ENCODE measurements at places on chromosomes 16 and 17.

DNA sequence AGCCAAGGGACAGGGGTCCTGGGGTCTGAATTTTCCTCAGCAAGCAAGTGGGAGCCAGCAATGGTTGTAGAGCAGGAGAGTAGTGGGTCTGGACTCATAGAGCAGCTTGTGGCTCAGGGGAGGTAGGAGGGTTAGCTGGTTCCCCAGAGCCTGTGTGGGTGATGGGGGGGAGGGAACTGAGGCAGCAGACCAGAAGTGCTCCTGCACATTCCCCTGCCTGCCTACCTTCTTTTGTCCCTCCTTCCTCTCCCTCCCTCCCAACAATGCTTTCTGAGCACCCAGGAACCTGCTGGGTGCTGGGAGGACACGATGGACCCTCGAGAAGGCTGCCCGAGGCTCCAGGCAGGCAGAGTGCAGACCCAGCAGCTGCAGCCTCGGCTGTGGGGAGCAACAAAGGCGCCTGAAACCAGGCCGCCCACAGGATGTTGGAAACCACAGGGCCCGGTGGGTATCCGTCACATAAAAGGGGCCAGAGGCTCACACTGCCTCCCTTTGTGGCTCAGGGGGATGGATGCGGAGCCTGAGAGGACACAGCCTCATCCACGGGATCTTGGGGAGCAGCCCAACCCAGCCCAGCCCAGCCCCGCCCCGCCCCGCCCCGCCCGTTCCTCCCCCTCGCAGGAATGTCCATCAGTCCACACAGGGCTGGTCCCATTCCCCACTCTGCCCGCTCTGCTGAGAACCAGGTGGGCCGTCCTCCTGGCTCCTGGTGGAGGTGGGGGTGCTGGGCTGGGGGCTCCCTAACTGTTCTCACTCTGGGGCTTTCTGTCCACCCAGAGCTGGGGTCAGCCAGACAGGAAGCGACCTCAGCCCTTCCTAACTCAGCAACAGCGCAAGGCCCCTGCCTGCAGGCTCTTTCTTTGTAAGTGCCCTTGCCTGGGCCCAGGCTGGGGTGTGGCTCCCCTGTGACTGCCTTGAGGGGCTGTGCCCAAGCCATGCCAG lies 1.7 kb upstream of the NLRC3 start:
- no peak for DNase-seq

GRCh38 chr17:78323826-78324390 lies 36.0 kb downstream of the SOCS3 start:
- no peak for DNase-seq

DNA sequence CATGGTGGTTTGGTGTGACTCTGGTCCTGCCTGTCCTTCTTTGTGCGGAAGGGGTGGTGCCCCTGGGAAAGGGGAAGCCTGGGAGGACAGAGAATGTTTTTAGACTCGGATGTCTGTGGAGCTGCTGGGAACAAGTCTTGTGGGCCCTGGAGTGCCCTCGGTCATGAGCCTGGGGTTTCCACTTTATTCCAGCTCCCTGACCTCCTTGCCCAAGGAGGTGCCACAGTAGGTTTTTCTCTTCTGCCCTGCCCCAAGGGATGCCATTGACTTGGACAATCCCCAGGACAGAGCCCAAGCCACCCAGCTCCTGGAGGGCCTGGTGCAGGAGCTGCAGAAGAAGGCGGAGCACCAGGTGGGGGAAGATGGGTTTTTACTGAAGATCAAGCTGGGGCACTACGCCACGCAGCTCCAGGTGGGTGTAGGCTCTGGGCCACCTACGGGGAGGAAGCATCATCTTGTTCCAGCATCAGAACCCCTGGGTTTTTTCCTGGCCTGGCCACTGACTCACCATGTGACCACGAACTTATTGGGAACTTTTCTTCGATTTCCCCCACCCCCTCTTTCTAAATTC lies 1.4 kb downstream of the STAT5A start:
- no peak for DNase-seq

DNA sequence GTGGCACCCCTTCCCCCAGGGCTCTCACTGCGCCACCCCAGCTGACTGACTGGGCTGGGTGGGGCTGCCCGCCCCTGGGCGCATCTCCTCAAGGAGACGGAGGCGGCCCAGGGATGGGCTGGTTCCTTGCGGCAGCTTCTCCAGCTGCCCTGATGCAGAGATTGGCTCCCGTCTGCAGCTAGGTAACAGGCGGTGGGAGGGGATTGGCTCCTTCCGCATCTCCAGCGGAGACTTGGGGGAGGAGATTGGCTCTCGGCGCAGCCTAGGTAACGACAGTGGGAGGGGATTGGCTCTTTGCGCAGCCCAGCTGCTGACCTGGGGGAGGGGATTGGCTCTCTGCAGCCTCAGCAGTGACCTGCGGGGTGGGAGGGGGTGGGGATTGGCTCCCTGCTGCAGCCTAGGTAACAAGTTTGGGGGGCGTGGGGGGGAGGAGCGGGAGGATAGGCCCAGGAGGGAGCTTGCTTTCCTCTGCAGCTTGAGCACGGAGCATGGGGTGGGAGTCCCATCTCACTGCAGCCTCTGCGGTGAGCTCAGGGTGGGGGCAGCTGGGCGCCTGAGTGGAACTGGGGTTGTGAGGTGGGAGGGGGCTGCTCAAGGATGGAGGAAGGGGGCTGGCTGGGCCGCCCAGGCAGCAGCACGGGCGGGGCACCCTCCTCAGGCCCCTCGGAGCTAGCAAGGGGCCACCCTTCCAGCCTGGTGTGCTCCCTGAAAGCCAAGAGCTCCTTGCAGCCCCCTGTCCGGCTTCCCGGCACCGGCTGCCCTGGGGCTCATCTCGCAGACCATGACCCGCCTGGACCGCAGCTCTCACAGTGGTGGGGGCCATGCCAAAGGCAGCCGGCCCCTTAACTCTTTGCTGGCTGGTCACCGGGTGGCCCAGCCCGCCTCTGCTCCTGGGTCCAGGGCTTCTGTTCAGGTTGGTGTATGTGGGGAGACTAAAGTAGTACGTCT lies 6.4 kb downstream of the NFE2L1 start:
- DNase-seq: peak; percentile 60

DNA sequence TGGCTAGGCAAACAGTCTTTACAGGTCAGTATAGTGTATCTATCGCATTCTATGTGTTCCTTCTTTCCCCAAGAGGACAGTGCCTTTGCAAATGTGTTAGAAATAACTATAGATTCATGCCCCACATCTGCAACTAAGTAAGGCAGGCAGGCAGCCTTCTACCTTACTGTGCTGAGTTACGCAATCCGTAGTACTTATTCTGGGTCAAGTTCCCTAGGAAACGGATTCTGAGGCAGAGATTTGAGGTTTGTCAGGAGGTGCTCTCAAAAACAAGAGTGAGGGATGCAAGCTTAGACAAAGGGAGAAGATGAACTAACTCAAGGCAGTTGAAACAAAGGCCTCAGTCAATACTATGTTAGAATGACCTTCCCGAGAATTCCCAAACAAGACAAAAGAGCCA lies 12.7 kb upstream of the ANKFY1 start:
- no peak for DNase-seq

- DNase-seq: no peak
Observed at GRCh38 chr16:72271699-72272240, 99.8 kb upstream of the PMFBP1 start.

GRCh38 chr16:27690608-27691007 lies 140.7 kb downstream of the KATNIP start:
- DNase-seq: no peak

DNA sequence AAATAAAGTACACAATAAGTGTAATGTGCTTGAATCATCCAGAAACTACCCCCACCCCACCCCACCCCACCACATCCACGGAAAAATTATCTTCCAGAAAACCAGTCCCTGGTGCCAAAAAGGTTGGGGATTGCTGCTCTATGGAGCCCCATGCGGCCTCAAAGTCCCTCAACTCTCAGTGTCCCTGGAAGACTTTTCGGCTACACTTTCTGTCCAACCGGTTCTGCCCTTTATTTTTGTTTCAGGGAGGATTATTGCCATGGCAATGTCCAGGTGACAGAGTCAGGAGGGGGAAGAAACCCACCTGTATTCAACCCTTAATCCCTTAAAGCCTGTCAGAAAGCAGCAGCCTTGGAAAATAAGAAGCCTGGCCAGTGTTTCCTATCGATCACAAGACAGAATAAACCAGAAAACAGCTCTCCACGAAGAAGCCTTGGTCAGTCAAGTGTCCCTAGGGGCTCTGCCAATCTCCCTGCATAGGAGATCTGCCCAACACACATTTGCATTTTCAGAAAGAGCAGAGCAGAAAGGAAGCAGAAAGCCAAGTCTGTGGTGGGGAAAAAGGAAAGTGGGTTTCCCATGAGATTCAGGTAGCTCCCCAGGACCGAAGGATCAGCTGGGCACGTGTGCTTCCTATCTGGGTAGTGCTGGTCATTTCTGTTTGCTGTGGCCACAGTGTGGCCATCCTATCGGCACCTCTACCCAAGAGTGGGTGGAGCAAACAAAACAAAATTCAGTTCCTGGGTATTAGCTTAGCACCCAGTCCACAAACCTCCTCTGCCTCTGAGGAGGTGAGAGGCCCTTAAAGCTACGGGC lies 342.7 kb downstream of the SOX9 start:
- no peak for DNase-seq

DNA sequence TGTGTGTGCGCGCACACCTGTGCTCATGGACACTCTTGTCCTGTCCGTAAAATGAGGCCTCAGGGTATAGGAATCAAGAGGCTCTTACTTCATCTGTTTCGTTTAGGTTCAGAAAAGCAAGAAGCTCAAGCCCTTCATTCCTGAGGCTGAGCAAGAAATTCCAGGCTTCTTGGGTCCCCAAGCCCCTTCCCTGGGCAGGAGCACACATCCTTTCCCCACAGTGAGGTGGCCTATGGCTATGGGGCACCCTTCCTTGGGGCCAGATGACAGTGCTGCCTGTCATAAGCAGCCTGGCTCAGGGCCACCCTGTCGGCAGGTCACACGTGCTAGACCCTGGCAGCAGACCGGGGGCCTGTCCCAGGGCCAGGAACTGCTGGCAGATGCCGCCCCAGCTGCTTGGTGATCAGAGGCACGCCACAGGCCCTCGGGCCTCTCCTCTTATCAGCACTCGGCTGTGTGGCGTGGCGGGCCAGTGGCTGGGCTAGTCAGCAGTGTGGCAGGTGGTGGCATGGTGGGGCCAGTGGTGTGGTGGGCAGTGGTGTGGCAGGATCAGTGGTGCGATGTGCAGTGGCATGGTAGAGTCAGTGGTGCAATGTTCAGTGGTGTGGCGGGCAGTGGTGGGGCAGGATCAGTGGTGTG lies 50.2 kb downstream of the NKD1 start:
- DNase-seq: no peak

- DNase-seq: no peak
Observed at GRCh38 chr16:842061-842476, 41.5 kb upstream of the GNG13 start.

DNA sequence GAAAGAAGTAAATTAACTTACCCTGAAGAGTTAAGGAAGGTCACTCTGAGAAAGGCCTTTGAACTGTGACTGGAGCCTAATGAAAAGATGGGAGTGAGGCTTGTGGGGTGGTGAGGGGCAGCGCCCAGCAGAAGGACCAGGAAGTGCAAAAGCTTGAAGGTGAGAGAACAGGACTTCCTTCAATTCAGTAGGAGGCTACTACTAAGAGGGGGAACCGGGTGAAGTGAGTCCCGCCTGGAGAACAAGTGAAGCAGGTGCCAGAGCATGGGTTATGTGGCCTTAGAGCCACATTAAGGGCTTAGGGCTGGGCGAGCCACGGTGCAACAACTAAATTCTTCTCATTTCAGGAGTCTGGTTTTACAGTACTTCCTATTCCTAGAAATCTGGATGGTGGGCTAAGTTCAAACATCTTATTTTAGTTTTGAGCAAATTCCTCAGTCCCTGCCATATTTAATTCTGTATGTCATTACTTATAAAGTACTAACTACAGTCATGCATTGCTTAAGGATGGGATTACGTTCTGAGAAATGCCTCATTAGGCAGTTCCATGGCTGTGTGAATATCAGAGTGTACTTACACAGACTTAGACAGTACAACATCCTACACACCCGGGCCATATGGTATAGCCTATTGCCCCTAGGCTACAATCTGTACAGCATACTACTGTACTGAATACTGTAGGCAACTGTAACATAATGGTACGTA lies 5.1 kb downstream of the CFAP20 start:
- no peak for DNase-seq

- DNase-seq: no peak
Observed at GRCh38 chr17:64037180-64037579, 16.7 kb upstream of the ICAM2 start.

- no peak for DNase-seq
Observed at GRCh38 chr16:7839568-7839967, 506.9 kb downstream of the RBFOX1 start.

- peak; percentile 46 for DNase-seq
Observed at GRCh38 chr17:76635659-76636360, 7.7 kb downstream of the ST6GALNAC1 start.

DNA sequence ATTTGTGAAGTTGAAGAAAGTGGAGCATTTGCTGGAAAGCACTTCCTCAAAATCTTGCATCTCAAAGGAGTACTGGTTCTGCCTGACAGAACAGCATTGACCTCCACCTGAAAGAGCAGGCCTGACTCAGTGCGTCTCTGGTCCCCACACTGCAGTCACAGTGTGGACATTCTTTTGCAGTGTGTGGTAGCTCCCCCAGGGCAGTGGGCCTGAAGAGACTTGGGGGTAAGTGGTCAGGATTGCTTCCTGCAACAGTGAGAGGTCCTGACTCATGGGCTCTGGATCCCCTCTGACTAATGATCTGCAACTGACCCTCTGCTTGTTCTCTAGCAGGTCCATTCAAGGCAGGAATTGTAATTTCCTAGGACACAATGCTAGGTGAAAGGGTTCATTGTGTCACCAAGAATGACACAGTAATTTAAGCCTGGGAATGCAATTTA lies 204.9 kb upstream of the KCNJ16 start:
- peak; percentile 59 for DNase-seq

- DNase-seq: peak; percentile 34
Observed at GRCh38 chr16:21159281-21159951, 942 bp downstream of the LDAF1 start.

DNA sequence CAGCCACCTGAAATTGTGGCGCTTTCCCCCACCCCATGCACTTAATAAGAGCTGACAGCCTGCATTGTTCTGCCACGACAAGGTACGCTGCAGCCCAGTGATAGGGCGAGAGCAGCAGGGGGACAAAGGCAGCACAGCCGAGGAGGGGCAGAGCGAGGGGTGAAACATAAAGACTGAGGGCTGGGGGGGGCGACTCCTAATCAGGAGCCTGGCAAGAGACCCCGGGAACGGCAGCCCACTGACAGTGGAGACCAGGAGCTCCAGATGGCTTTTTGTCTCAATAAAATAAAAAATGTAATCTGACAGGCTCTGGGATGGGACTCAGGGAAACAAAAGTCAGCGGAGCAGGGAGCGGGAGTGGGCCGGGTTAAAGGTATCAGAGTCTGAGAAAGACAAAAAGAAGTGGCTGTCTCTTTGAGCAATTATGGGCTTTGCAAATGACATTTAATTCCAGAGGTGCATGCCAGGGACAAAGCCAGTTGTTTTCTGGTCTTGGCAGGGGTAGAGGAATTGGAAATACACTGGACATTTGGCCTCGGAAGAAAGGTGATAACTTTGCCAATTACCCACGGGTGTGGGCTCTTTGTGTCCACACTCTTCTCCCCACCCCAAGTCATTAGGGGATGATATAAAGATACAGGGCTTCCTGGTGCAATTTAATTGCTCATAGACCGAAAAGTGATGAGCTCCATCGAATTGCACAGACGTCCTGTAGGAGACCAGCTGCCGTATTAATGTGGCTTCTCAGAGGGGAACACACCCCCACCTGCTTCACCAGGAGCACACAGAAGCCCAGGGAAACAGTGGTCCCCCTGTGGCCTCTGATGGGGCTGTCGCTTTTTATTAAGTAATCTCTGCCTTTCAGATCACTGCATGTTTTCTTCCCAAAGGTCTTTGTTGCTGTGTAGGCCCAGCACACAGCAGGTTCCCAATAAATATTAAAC lies 17.6 kb upstream of the CCDC182 start:
- DNase-seq: no peak

All from trophoblast cell (in vitro differentiated cells and primary cell).